ENCODE measurements at places on chromosomes 4 and X.

DNA sequence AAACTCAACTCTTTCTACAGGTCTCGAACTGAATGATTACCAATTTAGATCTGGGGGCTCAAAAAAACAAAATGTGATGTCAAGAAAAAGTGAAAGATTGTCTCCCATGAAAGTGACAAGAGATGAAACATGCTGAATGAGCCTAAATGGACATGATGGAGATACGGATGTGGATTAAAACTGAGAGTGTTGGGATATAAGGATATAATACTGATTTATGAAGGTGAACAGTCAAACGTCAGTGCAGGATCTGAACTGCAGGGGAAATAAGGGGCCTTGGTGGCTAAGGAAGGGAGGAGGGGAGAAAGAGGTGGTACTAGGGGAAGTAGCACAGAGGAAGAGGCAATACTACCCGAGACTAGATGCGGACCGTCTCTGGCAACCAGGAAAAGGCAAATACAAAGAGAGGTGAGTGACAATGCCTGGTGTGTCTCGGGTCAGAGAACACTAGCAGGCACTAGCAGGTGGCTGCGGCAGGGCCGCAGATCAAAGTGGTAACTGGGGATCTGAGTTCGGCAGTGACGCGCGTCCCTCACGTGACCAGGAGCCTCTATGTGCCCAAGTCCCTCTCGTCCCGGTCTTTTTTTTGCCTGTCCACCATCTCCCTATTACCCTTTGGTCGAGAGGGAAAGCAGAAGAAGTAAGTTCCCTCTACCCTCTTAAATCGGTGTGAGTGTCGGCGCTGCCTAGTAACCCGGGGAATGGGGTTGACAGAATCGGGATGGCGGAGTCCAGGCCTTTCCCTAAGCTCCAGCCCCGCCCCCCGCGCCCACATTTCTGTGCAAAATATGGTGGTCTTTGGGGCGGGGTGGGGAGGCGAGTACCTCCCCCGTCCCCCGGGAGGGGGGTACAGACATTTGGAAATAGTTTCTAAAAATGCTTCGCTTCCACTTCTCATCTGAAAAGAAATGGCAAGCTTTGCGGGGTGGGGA lies at the start of gene TCEAL1:
Gene TCEAL1, plus strand, starts transcription at position 590 of the 932 bp plus-strand sequence. CDS start 942 bp downstream, outside the sequence.
- DNase-seq, result peak; percentile 12

GRCh38 chr4:53688186-53688790 lies 97.0 kb upstream of the LNX1 start:
- DNase-seq, result no peak

DNA sequence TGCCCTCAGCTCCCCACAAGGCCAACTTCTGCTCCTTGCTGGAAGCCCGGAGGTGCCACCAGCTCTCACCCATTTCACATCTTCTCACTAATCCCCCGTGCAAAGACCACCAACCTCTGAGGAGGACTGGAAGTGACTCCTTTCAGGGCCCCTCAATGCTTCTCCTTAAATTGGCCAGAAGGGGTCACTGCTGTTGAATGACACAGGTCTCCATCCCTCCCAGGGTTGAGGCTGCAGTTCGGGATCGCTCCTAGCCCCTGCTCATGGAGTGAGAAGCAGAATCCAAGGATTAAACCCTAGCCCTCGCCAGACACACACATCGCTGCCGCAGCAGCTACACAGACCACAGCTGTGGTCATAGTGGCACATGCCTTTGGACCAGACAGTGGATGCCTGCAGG lies 279.5 kb upstream of the TAPT1 start:
- DNase-seq, result no peak

GRCh38 chrX:69136546-69137331 lies 28.5 kb downstream of the PJA1 start:
- no peak for DNase-seq

DNA sequence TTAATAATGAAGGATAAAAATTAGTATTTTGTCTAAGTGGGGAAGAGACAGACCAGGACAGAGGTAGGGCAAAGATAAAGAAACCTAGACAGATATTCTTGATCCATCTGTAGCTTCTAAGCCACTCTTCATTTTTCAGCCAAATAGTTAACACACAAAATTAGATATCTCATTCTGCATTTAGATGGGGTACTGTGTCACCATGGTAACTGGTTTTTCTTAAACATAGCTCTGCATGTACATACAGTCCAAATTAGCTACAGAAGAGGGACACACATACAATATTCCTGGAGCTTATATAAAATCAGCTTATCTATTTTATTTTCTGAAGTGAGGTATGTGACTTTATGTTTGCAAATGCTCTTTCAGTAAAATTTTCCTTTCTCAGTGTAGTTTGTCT lies 393.7 kb downstream of the PPP3CA start:
- no peak for DNase-seq

- no peak for DNase-seq
Measured at GRCh38 chrX:5236749-5237148, 991.9 kb downstream of the NLGN4X start.

GRCh38 chr4:6538111-6538510 lies 36.9 kb upstream of the MAN2B2 start:
- no peak for DNase-seq

GRCh38 chr4:39044956-39045826 lies 13.0 kb upstream of the TMEM156 start:
- no peak for DNase-seq
